ENCODE measurements at places on chromosomes 1 and 21.

GRCh38 chr1:4805987-4806386 is 151.6 kb downstream of the AJAP1 start:
- DNase-seq: no peak

DNA sequence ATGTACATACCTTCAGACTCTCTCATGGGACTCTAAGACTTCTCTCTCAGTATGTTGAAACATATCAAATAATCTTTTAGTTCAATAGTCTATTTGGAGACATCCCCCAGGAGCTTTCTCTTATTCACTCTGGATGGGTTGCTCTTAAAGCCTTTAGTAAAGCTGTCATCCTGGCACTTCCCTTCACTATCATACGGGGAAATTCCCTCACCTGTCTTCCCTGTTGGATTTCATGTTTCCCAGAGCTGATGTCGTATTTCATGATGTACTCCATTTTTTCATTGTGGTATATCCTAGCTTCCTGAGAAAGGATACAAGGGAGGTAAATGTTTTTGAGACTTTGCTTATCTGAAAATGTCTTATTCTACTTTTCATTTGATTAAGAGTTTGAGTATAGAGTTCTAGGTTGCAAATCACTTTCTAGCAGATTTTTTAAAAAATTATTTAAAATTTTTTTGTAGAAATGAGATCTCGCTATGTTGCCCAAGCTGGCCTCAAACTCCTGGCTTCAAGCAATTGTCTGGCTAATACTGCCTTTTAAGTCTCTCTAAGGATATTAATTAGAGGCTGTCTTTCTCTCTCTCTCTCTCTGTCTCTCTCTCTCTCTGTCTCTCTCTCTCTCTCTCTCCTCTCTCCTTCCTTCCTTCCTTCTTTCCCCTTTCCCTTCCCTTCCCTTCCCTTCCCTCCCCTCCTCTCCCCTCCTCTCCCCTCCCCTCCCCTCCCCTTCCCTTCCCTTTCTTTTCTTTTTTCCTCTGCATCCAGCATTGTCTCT is 17.0 kb upstream of the MACF1 start:
- DNase-seq: no peak

DNA sequence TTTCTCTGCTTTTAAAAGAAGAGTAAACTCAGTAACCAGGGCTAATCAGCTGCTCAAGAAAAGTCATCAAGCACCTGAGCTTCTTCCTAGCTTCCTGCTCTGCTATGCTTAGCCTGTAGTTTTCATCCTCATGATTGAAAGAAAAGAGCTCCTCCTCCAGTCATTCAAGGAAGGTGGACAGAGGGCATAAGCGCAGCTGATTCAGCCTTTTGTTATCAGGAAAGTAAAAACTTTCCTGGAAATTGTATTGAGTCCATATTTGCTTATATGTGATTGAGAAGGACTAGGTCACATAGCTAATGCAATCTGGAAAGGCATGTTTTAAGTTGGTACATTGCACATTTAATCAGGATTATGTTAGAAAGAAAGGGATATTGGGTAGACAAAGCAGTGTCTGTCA is 8.5 kb upstream of the BACH1 start:
- no peak for DNase-seq

DNA sequence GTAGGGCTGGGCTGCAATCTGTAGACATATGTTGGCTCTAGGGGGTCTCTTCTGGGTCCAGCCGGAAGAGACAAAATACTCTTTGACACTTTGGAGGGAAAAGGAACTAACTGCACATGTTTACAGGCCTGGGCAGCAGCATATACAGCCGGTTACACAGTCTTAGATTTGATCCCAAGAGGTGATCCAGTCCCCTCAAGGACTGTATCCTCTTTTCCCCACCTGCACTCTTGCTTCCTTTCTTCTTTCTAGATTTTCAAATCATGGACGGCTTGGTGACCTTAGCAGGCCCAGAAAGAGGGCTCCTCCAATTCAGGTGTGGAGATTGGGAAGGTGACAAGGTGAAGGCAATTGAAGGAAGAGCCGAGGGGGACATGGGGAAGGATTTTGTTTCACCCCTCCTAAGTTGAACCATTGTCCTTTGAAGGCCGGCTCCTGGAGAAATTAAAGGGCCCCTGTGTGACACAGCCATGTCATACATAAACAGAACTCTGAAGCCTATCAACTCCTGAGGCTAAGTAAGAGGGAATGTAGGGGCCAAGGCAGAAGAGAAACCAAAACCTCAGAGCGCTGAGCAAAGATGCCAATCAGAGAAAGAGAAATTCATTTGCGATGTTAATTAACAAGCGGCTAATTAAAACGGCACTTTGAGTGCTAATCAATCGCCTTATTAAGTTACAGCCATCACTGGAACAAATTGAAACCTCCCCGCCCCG is 5.9 kb upstream of the BARHL2 start:
- no peak for DNase-seq

GRCh38 chr1:225481738-225482137 is 53.9 kb upstream of the LBR start:
- no peak for DNase-seq

DNA sequence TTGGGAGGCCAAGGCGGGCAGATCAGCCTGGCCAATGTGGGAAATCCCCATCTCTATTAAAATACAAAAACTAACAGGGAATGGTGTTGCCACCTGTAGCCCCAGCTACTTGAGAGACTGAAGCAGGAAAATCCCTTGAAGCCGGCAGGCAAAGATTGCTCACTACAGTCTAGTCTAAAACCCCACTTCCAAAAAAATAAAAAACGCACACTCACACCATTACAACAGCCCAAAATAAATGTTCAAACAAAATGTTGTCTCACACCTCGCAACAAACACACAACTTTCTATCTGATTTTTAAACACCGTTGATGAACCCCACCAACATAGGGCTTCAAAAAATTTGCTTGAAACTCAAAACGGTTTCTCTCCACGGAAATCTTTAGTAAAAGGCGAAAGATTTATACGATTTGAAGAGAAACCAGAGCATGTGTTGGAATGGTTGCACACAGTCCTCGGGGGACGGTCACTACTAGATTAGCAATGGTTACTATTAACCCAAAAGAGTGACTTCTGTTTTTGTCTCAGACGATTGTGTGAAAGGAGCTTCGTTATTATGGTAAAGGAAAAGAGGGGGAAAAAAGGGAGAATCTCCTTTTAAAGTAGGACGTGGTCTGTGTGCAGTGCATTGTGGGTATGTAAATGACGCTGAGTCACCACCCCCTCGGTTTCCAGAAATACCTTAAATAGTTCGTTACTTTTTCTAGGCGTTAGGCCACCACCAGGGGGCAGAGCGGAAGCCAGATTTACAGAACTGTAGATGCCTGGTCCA is at the start of gene RNU5D-1:
Gene RNU5D-1, minus strand, starts transcription at position 430 of the 772 bp plus-strand sequence.
- DNase-seq: peak; percentile 92

- no peak for DNase-seq
Measured at GRCh38 chr1:212127221-212127620, 91.7 kb downstream of the DTL start.

DNA sequence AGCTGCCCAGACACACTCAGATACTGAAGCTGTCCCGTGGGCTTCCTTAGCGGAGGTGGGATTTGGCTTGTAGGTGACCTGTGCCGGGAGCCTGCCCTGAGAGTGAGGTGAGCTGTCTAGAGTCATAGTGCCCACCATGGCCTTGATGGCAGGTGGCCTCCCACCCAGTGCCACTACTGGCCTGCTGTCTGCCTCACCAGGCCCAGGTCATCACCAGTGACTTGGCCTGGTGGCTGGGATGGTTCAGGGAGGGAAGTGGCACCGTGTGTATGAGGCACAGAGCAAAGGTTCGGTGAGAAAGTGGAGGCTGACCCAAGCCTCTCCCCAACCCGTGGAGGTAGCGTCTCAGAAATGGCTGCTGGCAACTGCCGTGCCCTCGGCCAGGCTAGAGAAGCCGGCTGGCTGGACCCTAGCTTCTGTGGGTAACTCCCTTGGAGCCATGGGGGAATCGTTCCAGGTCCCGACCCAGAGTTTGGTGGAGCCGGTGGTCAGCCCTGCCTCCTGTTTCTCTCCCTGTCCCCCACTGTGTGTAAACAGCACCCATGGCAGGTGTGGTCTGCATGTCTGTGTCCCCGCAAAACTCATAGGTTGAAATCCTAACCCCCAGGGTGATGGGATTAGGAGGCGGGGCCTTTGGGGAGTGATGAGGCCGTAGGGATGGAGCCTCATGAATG is 155.4 kb upstream of the C1orf174 start:
- DNase-seq: no peak

- no peak for DNase-seq
Measured at GRCh38 chr21:37827913-37828312, 88.3 kb downstream of the KCNJ6 start.

GRCh38 chr1:84330125-84330984 is 28.8 kb downstream of the SAMD13 start:
- no peak for DNase-seq

GRCh38 chr21:27085387-27085786 is 118.5 kb upstream of the ADAMTS5 start:
- no peak for DNase-seq

DNA sequence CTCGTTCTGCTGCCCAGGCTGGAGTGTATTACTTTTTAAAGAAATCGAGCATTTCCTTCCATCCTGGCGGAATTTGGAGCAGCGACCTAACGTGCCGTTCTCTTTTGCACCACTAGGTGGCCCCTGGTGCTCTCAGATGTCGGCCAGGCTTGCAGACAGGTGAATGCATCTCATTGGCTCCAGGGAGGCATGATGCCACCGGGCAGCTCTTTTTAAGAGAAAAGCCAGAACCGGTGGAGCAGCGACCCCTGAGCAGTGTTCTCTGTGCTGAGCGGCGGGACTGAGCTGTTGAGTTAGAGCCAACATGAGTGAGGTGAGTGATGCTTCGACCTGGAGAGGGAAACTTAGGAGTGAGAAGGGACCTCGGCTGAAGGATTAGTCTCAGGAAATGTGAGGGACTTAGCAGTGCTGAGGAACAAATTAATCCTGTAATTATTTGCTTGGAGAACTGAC is at the start of gene PCP4:
Gene PCP4, plus strand, starts transcription at position 241 of the 453 bp plus-strand sequence. Its CDS starts 64 bp downstream, at position 305.
- DNase-seq: peak; percentile 52

GRCh38 chr1:169051171-169051570 is 55.3 kb upstream of the ATP1B1 start:
- no peak for DNase-seq

DNA sequence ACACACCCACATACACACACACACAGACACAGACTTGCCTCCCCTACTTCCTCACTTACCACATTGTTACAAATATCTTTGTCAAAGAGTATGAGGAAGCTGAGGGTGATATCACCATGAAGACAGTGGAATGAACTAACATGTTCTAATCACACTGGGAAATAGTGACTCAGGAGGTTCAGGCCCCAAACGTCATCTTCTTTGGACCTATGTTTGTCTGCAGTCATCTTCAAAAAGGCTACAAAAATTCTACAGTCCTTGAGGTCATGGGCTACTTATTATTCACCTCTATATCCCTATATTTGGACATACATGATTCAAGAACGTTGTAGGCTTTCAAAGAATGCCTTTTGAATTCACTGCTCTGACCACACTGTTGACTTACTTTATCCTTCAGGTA is 2.1 kb upstream of the LCE2C start:
- no peak for DNase-seq

- no peak for DNase-seq
Measured at GRCh38 chr1:109304226-109304920, 2.4 kb downstream of the MYBPHL start.

GRCh38 chr21:29534448-29534847 is 235.7 kb downstream of the BACH1 start:
- DNase-seq: no peak

DNA sequence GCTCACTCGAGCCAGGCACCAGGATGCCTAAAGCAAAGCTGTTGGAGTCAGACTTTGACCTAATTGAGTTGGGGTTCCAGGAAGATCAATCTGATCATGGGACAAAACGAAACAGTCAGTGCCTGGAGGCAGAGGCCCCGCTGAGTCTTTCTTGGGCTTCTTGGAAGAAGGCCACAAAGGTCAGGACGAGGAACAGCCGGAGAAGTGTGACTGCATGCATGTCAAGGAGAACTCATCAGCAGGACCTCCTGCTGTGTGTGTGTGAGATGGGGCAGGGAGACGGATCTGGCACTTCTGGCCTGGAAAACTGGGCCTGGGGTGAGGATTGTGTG is 190.8 kb downstream of the CAMTA1 start:
- DNase-seq: no peak

DNA sequence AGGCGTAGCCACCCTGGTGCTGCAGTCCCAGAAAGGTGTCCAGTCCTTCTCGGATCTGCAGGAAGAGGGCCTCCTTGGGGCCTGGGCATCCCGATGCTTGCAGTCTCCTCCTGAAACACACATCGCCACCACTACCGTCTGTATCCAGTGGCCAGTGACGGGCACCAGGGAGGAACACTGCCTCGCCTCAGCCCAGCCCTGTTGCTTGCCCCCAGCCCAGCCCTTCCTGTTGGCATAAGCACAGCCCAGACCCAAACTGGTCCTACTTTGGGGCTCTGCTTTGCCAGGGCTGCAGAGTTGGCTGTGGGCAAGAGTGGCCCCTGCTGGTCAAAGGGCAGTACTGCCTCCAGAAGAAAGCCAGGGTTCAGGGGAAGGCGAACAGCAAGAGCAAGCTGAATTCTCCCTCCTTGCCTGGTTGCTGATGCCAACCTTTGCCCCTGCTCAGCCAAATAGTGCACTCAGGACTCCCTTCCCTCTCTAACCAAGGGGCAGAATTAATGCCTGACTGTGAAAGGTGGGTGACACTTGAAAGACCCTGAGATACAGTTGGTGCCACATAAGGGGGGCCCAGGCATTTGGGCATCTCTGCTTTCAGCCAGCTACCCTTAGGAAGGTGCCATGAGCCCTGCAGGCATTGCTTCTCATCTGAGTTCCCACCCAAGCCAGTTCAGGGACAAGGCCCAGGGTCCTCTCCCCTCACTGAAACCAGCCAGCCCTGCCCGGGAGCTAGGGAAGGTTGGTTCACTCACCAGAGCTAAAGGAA is 11.1 kb upstream of the ARHGEF2 start:
- peak; percentile 77 for DNase-seq

DNA sequence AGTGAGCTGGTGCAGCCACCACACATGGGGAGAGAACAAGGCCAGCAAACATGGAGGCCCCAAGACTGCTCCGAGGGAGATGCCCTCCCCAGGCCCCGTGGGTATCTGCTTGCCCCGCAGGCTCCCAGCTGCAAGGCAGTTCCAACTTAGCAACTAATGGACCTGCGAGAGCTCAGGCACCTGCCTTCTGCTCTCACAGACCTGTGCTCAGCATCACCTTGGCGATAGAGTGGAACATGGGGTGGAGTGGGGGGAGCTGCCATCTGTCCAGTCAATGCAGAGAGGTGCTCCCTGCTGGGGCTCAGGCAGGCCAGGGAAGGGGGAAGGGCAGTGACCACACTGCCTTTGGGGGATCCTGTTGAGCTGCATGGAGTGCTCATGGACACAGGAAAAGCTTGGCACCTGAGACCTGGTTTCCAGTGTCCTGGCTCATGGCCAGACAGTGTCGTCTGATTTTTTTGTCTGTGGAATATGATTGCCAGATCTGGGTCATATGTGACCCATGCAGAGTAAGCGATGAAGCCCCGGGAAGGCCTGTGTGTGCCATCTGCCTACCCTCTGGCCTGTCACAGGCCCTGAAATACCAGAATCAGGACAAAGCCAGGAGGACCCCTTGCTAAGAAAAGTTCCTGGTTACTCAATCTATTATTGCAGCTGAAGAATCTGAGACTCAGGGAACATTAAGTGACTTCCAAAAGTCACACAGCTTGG is 39.9 kb upstream of the TENT5C start:
- DNase-seq: no peak

- no peak for DNase-seq
Measured at GRCh38 chr21:43895196-43895595, 30.2 kb downstream of the AGPAT3 start.

All from GM03348 (cell line).